ENCODE measurements at places on chromosomes 16 and 17.

DNA sequence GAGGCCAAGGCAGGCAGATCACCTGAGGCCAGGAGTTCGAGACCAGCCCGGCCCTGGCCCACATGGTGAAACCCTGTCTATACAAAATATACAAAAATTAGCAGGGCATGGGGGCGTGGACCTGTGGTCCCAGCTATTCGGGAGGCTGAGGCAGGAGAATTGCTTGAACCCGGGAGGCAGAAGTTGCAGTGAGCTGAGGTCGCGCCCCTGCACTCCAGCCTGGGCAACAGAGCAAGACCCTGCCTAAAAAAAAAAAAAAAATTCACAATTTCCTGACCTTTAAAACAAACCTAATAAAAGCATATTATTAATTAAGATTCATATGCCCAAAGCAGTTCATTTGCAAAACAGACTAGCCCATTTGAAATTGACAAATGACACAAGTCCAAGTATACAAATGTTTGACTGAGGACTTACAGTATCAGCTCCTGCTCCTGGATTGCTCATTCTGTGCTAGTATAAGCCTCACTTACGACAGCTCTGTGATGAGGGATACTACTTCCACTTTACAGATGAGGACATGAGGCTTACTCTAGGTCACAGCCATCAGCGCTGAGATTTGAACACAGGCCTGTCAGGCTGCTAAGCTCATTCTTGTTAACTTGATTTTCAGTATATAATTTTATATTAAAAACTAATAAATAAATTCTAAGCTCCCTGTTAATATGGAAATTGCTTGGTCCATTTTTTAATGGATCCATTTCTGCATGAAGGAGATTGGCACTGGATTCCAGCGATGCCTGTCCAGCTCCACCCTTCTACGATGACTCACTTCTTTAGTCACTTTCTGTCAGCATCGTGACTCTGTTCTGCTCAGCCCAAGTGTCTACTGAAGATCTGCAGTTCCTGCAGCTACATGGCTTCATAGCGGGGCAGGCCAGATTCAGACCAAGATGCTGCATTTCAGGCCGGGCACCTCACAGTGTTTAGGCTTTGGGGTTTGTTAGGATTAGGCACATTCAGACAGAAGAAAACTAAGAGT is 88.2 kb downstream of the WDR59 start:
- DNase-seq, result no peak

GRCh38 chr16:86578061-86578599 is at the start of gene FOXL1:
FOXL1 (plus strand) TSS chr16:86578549; CDS start chr16:86578724, 175 bp downstream.
- DNase-seq, result no peak

GRCh38 chr16:14608604-14609003 is 21.5 kb downstream of the PARN start:
- DNase-seq, result no peak

GRCh38 chr17:50289991-50290702 is 15.9 kb downstream of the TMEM92 start:
- peak; percentile 70 for DNase-seq

DNA sequence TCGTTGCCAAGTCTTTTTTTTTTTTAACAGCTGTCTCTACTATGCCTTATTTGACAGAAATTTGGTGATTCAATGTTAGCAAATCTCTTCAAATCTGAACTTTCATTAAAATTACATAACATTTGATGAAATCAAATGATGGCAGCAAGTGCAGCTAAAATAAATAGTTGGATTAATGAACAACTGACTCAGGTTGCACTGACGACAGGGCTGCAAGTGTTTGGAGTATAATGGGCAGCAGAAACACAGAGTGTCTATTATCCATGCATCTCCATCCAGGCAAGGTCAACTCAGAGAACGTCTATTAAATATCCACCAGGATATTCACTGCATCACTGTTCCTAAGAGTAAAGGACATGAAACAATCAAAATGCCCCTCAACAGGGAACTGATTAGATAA is 109.8 kb downstream of the SLC39A11 start:
- no peak for DNase-seq

DNA sequence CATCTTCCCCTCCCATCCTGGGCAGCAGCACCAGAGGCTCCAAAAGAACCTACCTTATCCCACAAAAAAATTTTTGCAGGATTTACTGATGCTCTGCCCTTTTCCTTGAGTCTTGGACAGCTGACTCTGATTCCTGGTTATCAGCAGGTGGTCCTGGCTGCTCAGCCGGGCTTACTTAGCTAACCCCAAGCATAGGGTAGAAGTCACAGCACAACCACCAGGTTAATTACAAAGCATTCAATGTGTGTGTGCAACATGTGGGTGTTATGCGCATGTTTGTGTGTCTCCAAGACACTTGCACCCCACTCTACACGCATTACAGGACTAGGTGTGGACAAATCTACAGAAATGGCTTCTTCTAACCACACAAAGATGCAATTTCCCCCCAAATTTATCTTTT is 36.3 kb downstream of the PECAM1 start:
- DNase-seq, result no peak

DNA sequence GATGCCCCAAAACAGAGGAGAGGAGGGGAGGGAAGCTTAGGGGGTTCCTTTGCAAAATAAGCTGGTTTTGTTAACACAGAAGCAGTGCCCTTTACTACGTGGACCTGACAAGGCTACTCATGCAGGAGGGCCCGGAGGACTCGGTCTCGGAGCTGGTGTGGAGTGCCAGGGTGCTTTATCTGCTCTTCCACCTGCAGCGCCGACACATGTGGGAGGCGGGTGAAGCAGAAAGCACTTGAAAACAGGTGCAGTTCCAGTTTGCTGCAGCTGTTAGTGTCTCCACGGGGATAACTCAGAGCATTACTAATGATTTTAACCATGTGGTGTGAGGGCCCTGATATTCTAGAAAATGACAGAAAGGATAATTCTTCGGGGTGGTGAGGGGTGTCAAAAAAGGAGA is 35.0 kb upstream of the MNT start:
- no peak for DNase-seq

- no peak for DNase-seq
Observed at GRCh38 chr16:57606147-57606846, 22.1 kb upstream of the ADGRG1 start.

DNA sequence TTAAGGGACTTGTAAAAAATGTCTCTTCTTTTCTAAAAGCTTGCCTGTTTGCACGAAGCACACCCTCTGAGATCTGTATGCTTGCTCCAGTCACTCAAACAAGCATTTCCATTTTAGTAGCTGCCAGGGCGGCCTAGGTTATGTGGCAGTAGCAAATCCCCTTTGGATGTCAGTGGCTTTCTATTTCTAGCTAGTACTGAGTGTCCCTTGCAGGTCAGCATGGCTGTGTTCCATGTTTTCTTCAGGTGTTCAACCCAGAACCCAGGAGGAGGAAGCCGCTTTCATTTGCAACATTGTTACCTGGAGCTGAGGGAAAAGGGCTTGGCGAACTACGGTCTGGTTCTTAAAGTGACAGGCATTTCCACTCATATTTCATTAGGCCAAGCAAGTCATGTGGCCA is 36.4 kb downstream of the FOXL1 start:
- no peak for DNase-seq

- no peak for DNase-seq
Observed at GRCh38 chr16:86366481-86366880, 143.8 kb upstream of the FOXF1 start.

- DNase-seq, result no peak
Observed at GRCh38 chr16:3979070-3979469, 98.6 kb upstream of the CREBBP start.

- DNase-seq, result no peak
Observed at GRCh38 chr16:61332461-61332860, 703.8 kb downstream of the CDH8 start.

DNA sequence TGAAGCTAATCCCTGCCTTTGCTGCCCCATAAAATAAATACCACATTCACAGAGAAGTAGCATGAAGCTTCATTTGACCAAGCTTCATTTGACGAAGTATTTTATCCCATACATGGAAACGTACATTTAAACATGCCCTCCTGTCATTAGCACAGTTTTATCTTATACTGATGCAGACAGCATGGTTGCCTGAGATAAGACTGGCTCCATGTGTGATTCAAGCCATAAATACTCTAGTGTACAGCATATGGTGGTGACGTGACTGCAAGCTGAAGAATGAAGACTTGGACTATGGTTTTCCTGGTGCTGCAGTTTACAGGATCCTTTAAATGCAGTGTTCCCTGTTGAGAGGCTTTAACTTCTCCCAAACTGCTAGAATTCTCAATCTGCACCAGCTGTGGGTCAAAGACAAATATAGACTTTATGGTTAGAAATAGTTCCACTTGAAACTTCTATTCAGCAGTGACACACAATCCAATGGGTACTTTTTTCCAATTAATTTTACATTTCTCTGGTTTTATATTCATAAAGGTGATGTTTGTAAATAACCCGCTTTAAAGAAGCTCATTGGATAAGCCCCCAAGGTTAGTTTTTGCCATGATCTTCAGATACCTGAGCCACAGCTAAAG is 64.9 kb downstream of the CYB561 start:
- no peak for DNase-seq

DNA sequence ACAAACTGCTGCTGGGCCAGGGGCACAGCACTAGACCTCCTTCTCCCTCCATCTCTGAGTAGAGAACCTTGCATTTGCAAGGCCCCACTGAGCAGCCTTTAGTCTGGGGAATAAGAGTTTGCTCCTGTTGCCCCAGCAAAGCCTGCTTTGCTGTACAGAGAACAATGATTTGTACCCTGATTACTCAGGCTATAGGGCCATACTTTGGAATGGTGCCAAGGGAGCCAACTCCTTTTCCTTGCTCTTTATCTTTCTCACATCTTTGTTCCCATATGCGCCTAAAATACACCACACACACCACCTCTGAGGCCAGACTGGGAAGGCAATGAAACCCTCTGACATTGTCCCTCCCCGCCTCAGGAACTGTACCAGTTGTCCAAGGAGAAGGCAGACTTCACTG is 21.2 kb downstream of the LIG3 start:
- no peak for DNase-seq

DNA sequence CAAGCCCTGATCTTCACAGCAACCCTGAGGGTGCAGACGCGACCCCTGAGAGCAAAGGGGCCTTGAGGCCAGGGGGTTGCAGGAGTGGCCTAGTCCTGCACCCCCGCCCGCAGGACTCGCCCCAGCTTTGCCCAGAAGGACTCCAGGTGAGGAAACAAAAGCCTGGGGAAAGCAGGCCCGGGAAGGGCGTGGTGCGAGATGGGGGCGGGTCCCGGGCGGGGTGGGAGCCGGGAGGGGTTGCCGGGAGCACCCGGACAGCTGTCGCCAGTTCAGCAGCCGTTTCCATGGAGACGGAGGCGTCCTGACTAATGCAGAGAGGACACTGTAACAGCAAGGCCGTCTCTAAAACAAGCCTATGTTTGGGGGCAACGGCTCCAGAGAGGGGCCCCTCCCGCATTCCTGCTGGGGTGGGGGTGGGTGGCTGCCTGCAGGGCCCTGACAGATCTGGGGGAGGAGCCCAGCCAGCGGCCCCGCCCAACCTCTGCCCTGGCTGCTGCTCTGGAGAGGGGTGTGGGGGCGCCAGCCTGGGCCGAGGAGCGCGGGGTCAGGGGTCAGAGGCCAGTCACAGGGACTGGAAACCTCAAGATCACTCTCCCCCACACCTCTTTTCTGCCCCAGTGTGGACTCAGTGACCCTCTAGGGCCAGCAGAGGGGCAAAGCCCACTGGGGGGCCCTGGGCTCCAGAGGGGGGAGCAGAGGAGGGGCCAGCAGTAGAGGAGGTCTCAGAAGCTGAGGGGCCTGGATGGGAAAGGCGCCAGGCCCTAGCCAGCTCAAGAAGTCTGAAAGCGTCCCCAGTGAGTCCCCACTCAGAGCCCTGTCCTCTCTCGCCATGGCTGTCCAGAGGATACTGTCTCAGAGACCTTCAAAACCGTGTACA is 3.1 kb upstream of the TPPP3 start:
- DNase-seq, result no peak

DNA sequence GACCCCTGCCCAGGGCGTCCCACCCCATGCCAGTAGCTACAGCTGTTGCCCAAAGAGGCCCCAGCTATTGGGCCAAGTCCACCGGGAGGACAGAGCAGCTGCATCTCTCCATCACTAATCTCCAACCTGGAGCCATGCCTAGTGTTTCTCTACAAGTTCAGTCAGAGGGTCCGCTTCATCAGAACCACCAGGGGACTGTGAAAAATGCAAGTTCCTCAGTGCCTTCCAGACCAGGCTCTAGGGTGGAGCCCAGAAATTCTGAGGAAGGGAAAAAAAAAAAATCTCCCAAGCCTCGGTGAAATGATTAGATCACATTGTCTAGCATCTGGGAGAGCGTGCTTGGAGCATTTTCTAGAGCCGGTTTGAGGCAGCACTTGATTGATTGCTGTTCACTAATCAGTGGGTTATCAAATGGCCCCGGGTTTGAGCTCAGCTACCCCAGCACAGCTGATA is 22.4 kb upstream of the HERPUD1 start:
- DNase-seq, result no peak

GRCh38 chr17:45374501-45374900 is 57.7 kb upstream of the MAP3K14 start:
- no peak for DNase-seq

DNA sequence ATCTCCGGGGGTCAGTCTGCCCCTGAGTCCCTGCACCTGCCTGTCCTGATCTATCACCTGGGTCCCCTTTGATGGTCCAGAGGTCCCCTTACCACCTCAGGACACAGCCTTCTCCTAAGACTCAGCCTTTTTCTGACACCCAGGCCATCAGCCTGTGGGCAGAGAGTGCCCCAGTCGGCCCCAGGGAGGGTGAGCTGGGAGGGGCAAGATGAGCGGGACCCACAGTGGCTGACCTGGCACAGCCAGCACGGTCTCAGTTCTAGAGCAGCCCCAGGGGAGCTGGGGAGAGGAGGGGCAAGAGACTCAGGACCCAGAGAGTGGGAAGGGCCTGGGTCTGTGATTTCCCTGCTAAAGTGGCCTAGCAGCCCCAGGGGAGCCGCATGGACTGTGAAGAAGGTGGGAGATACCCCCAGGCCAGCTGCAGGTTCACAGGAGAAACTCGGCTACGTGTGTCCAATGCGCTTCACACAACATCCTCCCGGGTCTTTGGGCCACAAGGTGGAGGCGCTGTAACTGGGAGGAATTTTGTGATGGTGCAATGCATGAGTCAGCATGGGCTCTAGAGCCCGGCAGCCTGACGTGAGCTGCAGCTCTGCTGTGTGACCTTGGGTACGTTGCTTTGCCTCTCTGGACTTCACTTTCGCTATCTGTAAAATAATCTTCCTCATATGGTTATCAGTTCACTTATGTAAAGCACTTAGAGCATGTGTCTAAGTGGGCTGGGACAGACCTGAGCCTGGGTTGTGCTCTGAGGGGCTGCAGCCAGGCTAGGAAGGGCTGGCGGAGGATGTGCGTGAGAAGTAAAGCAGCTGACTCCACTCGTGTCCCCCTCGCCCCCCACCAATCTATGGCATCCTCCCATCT is 67.2 kb upstream of the LHX1 start:
- no peak for DNase-seq

- no peak for DNase-seq
Observed at GRCh38 chr17:12580640-12581039, 85.0 kb upstream of the MYOCD start.

GRCh38 chr17:3894911-3895343 is 2.1 kb upstream of the CAMKK1 start:
- no peak for DNase-seq

- DNase-seq, result no peak
Observed at GRCh38 chr17:78706271-78706915, 75.7 kb downstream of the CYTH1 start.

Measured in GOT3 (cell line).